Left lobe of liver (tissue), 2 donors: ENCODE measurements at places on chromosomes 3 and 15. TPM values are rescaled to one million over a fixed set of nuclear protein-coding genes. Genes with fewer than 3 reads are reported as not detected.

DNA sequence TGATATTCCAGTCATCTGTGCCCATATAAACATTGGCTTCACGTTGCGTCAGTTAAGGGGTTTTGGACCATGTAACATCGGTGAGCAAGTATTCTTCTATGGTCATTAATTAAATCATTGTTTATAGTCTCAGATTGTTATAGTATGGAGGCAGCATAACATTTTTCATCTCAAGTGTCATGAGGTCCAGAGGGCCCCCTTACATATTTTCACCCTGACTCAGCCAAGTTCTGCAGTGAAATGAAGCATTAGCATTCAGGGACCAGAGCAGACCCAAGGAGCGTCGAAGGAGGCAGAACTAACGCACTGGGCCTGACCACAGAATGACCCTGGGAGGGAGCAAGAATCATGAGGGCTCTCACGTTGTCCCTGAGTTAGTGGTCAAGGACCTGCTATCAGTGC, 171.5 kb downstream of the LRTM1 start:
- DNase-seq = no peak

DNA sequence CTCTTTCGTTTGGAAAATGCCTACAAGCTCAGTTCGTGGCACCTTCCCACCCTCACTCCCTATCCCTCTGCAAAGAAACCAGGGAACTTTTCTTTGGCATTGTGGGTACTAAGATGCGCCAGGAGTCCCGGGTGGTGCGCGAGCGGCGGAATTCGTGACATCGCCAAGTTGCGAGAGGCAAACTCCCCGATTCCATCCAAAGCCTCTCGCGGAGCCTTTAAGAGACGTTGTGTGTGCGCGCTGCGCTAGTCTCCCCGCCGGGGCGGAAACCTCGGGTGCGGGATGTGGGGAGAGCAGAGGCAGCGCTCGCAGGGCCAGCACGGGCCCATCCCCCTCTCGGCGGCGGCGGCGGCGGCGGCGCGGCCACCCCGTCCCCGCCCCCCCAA, 443 bp upstream of the NR2F2 start:
- no peak for DNase-seq

DNA sequence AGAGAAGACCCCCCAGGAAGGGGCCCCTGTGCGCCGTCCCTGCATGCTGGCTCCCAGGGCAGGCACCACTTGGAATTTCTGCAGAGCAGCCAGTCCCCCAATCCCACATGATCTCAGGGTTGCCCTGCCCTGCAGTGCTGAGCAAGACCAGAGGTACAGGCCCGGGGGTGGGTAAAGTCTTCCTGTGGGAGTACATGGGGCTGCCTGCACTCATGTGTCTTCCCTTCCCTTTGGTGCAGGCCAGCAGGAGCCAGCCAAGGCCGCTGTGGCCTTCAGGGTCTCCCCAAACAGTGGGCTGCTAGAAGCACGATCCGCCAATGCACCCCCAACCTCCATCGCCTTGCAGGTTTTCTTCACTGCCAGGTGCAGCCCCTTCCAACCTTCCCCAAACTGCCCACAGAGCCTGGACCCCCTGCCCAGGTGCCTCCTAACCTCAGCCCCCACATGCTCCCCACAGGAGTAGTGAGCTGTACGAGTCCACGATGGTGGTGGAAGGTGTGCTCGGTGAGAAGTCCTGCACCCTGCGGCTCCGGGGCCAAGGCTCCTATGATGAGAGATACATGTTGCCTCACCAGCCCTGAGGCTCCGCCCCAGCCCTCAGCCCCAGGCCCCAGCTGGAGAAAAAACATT, 15.0 kb downstream of the ACAA1 start:
- peak; percentile 49 for DNase-seq

GRCh38 chr15:42632105-42632675, 56.8 kb downstream of the STARD9 start:
- no peak for DNase-seq

DNA sequence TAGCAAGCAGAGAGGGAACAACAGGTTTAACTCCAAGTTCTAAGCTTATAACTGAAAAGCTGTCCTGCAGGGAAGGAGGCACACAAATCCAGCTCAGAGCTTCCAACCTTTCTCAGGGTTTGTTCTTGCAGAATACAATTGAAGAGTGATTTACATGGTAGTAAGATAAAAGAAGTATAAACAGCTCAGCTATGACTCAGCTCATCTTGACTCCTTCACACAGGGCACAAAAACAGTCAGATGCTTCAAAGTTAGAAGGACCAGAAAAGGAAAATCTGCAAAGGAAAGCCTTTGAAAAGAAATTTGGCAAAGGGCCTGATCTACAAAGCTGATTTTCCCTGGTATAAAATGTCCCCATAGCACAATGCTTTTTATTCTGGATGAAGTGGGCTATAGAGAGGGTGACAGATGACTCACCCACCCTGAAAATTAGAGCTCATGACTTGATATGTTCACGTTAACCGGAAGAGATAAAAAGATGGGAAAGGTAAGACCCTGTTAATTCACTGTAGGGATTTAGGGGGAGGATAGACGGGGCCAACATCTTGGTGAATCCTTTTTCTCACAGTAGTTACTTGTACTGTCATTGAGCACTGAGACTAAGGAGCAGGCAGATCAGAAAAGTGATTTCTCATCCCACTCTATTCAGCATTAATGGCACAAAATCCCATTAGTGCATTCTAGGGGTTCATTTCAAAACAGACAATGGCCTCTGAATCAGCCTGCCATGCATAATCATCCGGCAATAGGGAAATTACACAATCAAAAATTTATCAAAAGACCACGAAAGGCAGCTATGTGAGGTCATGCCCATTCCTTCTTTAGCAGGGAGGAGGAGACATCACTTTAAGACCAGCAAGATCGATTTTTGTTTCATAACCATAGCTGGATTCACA, 143.5 kb downstream of the GAP43 start:
- DNase-seq = no peak

The NIPA2 gene
- total RNA-seq = 18.1 TPM

DNA sequence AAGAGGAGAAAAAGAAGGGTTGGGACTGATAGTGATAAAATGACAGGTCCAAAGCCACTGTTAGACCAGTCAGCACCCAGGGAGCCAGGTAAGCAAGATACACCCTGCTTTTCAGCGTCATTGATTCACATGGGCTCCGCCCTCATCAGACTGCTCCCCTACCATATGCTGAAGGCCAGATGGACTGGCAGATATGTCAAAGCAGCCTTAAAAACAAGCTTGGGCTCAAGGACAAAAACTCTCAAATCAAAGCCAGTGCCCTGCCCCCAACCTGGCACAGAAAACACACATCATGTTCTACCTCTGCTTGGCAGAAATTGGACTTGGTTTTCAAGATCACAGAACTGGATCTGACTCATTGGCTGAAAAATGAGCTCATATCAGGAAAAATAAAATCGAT, 33.4 kb downstream of the SH3BP5 start:
- DNase-seq = peak; percentile 70

- DNase-seq = no peak
Measured at GRCh38 chr3:144148356-144148755, 176.7 kb downstream of the DIPK2A start.

The RAD18 gene
- total RNA-seq = 3.8 TPM
